ENCODE measurements at places on chromosomes 5 and 9. TPM values are rescaled to one million over a fixed set of nuclear protein-coding genes. Genes with fewer than 3 reads are reported as not detected.

The ANXA1 gene
- 232 TPM for total RNA-seq

The ACER2 gene
- total RNA-seq, result 1.8 TPM

The MCTP1 gene
- total RNA-seq, result 15.4 TPM

The TBC1D9B gene
- total RNA-seq, result 192 TPM

The IL5 gene
- total RNA-seq, result not detected

The SPACA9 gene
- 3.3 TPM for total RNA-seq

The ZDHHC12 gene
- total RNA-seq, result 25.3 TPM

The IFNK gene
- total RNA-seq, result not detected
